ENCODE measurements at places on chromosomes 1 and 21.

GRCh38 chr1:91885213-91885715, 687 bp downstream of the TGFBR3 start:
- H3K36me3 ChIP-seq, result no peaks in the 10 kb centered on the region
- peak overlapping the region; percentile 97 for H3K4me3 ChIP-seq
- H3K4me1 ChIP-seq, result peaks cover 38% of the 10 kb centered on the region
- H3K27me3 ChIP-seq, result no peaks in the 10 kb centered on the region
- peak overlapping the region; percentile 89 for H3K27ac ChIP-seq

- H3K4me1 ChIP-seq, result no peaks in the 10 kb centered on the region
- H3K4me3 ChIP-seq, result no peak overlapping the region
- no peak overlapping the region for H3K27ac ChIP-seq
- no peaks in the 10 kb centered on the region for H3K36me3 ChIP-seq
These were observed 92.4 kb upstream of the ERG start for GRCh38 chr21:38590449-38591217.

DNA sequence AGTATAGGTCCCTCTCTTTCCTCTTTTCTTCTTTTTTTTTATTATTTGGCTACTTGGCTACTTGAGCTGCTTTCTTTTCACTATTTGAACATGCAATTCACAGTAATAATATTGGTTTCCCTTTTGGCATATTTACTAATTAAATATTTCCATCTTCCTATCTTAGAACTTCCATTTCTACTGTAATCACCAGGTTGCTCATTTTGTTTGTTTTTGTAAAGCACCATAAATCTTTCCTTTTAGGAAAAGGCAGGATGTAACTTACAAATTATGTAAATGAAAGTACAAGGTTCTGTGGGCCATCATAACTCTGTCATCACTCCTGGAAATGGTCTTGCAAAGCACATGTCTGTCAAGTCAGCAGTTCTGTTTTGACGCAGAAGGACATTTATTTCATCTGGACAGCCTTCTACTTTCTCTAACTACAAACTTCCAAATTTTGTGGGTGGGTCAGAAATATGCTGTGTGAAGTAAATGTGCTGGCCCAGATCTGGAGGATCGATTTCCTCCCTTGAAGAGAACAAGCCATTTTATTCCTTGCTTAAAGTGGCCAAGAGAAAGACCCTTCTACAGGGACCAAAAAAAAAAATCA, 71.7 kb upstream of the TNFSF18 start:
- no peaks in the 10 kb centered on the region for H3K36me3 ChIP-seq
- peak overlapping the region; percentile 12 for H3K4me3 ChIP-seq
- peaks cover 33% of the 10 kb centered on the region for H3K4me1 ChIP-seq
- peak overlapping the region; percentile 79 for H3K27ac ChIP-seq
- DNase-seq, result no peak
- H3K27me3 ChIP-seq, result no peaks in the 10 kb centered on the region

GRCh38 chr21:45021428-45022347, 52.7 kb upstream of the ADARB1 start:
- no peak overlapping the region for H3K4me3 ChIP-seq
- H3K27me3 ChIP-seq, result no peaks in the 10 kb centered on the region
- H3K4me1 ChIP-seq, result peaks cover 22% of the 10 kb centered on the region
- H3K27ac ChIP-seq, result no peak overlapping the region
- no peak for DNase-seq

DNA sequence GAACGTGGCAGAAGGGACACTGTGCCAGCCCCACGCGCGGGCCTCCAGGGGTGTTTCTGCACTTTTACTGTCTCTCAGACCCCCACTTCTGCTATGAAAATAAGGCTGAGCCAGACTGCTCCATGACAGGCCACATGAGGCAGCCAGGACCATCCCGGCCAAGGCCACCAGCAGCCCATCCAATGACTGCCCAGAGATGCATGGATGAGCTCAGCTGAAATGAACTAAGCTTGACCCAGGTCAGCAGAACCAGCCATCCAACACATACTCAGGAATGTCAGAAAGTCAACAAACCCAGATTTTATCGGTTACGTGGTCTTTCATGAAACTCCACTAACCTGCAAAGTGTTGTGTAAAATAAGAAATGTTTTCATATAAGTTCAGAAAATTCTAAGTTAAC, 51.2 kb downstream of the CCDC185 start:
- H3K4me3 ChIP-seq, result no peak overlapping the region
- H3K27ac ChIP-seq, result no peak overlapping the region
- no peak for DNase-seq
- no peaks in the 10 kb centered on the region for H3K27me3 ChIP-seq
- H3K36me3 ChIP-seq, result no peaks in the 10 kb centered on the region

GRCh38 chr1:15957221-15958095, 18.4 kb downstream of the ZBTB17 start:
- DNase-seq, result no peak
- H3K4me3 ChIP-seq, result no peak overlapping the region
- H3K27ac ChIP-seq, result no peak overlapping the region
- H3K27me3 ChIP-seq, result no peaks in the 10 kb centered on the region
- peaks cover 41% of the 10 kb centered on the region for H3K4me1 ChIP-seq

DNA sequence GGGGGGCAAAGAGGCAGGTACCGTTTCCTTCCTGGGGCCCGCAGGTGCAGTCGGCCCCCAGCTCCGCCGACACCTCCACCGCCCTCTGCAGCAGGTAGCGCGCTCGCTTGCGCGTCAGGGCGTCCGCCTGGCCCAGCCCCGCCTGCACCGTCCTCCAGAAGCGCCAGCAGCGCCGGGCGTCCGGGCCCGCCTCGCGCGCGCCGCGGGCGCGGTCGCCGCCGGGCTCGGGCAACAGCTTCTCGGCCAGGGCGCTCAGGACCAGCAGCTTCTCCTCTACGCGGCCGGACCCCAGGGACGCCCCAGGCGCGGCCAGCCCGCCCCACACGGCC, 863 bp downstream of the TARBP1 start:
- peak overlapping the region; percentile 73 for H3K4me3 ChIP-seq
- peaks cover 11% of the 10 kb centered on the region for H3K4me1 ChIP-seq
- DNase-seq, result peak; percentile 66
- H3K36me3 ChIP-seq, result no peaks in the 10 kb centered on the region
- no peaks in the 10 kb centered on the region for H3K27me3 ChIP-seq

DNA sequence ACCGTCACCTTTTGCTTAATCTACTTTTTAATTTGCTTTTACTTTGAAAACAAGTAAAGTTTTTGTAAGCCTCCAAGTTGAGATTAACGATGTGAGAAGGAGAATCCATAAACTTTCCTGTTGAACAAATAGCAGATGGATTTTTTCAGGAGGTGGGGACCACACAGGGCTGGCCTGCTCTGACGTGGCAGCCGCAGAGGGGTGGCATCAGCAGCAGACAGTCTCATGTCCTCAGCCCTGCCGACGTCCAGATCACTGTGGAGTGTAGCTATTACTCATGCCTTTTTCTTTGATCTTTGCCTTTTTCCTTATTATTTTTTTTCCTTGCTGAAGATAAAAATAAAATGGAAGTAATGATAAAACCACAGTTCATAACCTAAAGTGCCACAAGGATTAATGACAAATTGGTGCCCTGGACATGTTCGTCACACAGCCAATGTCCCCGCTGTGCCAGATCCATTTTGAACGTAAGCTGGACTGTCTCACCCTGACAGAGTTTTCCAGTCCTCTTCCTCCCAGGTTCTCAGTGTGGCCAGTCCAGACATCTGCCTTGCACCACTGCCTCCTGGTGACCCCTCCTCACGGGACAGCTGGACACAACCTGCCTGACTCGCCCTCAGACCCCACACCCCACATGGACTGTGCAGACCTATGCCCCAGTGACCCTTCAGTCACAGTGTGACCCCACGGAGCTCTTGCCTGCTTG, 15.4 kb upstream of the ZBTB21 start:
- H3K27ac ChIP-seq, result no peak overlapping the region
- no peaks in the 10 kb centered on the region for H3K4me1 ChIP-seq
- no peak for DNase-seq
- H3K4me3 ChIP-seq, result no peak overlapping the region
- no peaks in the 10 kb centered on the region for H3K36me3 ChIP-seq
- H3K27me3 ChIP-seq, result no peaks in the 10 kb centered on the region

DNA sequence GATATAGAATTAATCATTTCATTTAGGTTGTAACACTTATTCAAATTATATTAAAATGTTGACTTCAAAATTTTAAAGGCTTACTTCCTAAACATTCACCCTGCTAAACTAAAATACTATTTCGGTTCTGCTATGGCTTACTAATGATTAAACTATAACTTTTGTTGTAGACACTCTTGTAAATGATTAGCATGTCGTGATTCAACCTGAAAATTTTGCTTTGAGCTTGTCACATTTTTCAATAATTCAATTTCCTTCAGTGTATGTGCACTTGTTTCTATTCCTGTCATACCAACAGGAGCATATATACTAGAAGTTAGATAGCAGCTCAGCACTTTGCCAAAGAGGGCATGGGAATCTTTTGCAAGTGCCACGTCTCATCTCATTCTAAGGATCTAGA, 1018.8 kb downstream of the AMY1C start:
- no peak overlapping the region for H3K4me3 ChIP-seq
- no peaks in the 10 kb centered on the region for H3K4me1 ChIP-seq
- no peaks in the 10 kb centered on the region for H3K27me3 ChIP-seq
- H3K27ac ChIP-seq, result no peak overlapping the region
- no peaks in the 10 kb centered on the region for H3K36me3 ChIP-seq

- H3K36me3 ChIP-seq, result no peaks in the 10 kb centered on the region
- no peak for DNase-seq
- H3K4me1 ChIP-seq, result peaks cover 60% of the 10 kb centered on the region
These were observed 53.5 kb downstream of the S1PR1 start for GRCh38 chr1:101290119-101290921.

DNA sequence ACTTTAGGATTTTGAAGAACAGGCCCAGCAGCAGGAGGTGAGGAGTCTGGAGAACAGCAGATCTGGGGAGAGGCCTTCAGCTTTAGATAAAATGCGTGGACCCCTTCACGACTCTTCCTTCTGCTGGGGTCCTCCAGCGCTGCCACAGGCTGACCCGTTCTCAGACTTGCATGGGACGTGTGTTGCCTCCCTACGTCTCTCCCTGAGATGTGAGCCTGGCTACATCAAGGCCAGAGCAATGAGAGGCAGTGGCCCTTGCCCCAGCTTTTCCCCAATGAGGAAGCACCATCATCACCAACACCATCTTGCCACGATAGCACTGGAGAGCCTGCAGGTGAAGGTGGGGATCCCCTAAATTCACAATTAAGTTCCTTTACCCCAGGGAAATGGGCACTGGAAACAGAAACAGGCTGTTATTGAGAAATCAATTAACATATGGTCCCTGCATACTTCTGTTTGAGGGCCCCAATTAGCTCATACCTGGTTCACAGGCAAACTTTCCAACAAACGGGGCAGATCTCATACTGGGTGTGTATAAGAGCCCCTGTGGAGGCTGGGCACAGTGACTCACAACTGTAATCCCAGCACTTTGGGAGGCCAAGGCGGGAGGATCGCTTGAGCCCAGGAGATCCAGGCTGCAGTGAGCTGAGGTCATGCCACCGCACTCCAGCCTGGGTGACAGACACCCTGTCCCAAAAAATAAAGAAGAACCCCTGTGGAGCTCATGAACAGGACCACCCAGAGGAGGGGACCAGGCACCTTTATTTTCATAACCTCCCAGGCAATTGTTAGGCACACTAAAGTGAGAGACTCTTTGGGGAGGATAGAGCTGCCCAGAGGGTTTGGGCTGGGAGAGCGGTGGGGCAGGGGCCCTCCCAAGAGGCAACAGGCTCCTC, 12.1 kb upstream of the ADAMTSL4 start:
- no peak overlapping the region for H3K27ac ChIP-seq
- H3K4me1 ChIP-seq, result peaks cover 10% of the 10 kb centered on the region
- H3K4me3 ChIP-seq, result no peak overlapping the region
- no peaks in the 10 kb centered on the region for H3K27me3 ChIP-seq

- H3K4me1 ChIP-seq, result no peaks in the 10 kb centered on the region
- no peaks in the 10 kb centered on the region for H3K36me3 ChIP-seq
- DNase-seq, result no peak
- no peaks in the 10 kb centered on the region for H3K27me3 ChIP-seq
- no peak overlapping the region for H3K4me3 ChIP-seq
These were observed 158.6 kb downstream of the MIS18A start for GRCh38 chr21:32120230-32120629.

GRCh38 chr1:30743584-30744059, 14.0 kb downstream of the LAPTM5 start:
- H3K4me3 ChIP-seq, result no peak overlapping the region
- H3K4me1 ChIP-seq, result no peaks in the 10 kb centered on the region
- no peaks in the 10 kb centered on the region for H3K27me3 ChIP-seq
- no peak for DNase-seq
- H3K36me3 ChIP-seq, result no peaks in the 10 kb centered on the region

DNA sequence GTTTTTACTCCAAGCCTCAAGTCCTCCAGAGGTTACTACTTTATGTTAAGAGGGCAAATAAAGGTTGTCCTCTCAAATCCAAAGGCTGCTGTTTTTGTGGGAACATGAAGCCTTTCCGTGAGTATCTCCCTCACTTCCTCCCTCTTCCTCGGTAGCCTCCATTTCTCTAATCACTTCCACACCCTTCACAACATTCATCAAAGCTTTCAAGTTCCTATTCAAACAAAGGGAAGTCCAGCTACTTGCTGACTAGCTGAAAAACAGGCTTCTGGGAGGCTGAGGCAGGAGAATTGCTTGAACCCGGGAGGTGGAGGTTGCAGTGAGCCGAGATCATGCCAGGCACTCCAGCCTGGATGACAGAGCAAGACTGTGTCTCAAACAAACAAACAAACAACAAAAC, 6.6 kb upstream of the CD48 start:
- H3K36me3 ChIP-seq, result no peaks in the 10 kb centered on the region
- DNase-seq, result no peak
- peak overlapping the region; percentile 9 for H3K27ac ChIP-seq

- H3K27me3 ChIP-seq, result no peaks in the 10 kb centered on the region
- DNase-seq, result no peak
- H3K36me3 ChIP-seq, result no peaks in the 10 kb centered on the region
- H3K4me3 ChIP-seq, result no peak overlapping the region
These were observed 671.9 kb upstream of the USP24 start for GRCh38 chr1:55886856-55887712.

GRCh38 chr1:186717286-186717685, 37.1 kb upstream of the PTGS2 start:
- no peak for DNase-seq
- no peaks in the 10 kb centered on the region for H3K27me3 ChIP-seq
- H3K27ac ChIP-seq, result no peak overlapping the region
- H3K4me3 ChIP-seq, result no peak overlapping the region
- no peaks in the 10 kb centered on the region for H3K4me1 ChIP-seq
- H3K36me3 ChIP-seq, result no peaks in the 10 kb centered on the region

GRCh38 chr1:203507759-203508158, 13.8 kb downstream of the OPTC start:
- H3K4me1 ChIP-seq, result peaks cover 36% of the 10 kb centered on the region
- H3K27ac ChIP-seq, result peak overlapping the region; percentile 86
- H3K4me3 ChIP-seq, result no peak overlapping the region
- DNase-seq, result no peak
- no peaks in the 10 kb centered on the region for H3K36me3 ChIP-seq

- no peaks in the 10 kb centered on the region for H3K36me3 ChIP-seq
- no peak overlapping the region for H3K4me3 ChIP-seq
- DNase-seq, result no peak
- no peak overlapping the region for H3K27ac ChIP-seq
These were observed 94.0 kb upstream of the KCND3 start for GRCh38 chr1:112083487-112083886.

- H3K4me3 ChIP-seq, result no peak overlapping the region
- H3K27me3 ChIP-seq, result no peaks in the 10 kb centered on the region
- DNase-seq, result no peak
These were observed 88.8 kb downstream of the TNNI3K start for GRCh38 chr1:74323937-74324473.

- peaks cover 55% of the 10 kb centered on the region for H3K4me1 ChIP-seq
- peak overlapping the region; percentile 25 for H3K4me3 ChIP-seq
- H3K27me3 ChIP-seq, result no peaks in the 10 kb centered on the region
- no peak overlapping the region for H3K27ac ChIP-seq
- H3K36me3 ChIP-seq, result no peaks in the 10 kb centered on the region
These were observed 2.7 kb downstream of the KHDC4 start for GRCh38 chr1:155931332-155932038.

GRCh38 chr21:41883582-41883981, 4.4 kb upstream of the PRDM15 start:
- H3K36me3 ChIP-seq, result no peaks in the 10 kb centered on the region
- no peak for DNase-seq
- no peak overlapping the region for H3K4me3 ChIP-seq

All from heart left ventricle (tissue), 16 donors.